Cardiac muscle cell (in vitro differentiated cells and primary cell): ENCODE measurements at places on chromosomes 2 and 18. TPM values are rescaled to one million over a fixed set of nuclear protein-coding genes. Genes with fewer than 3 reads are reported as not detected.

GRCh38 chr2:176189681-176190641, 1.5 kb downstream of the HOXD1 start:
- DNase-seq, result no peak
- H3K4me3 ChIP-seq, result peak overlapping the region; percentile 6
- no peaks in the 10 kb centered on the region for H3K36me3 ChIP-seq
- H3K27ac ChIP-seq, result no peak overlapping the region
- H3K27me3 ChIP-seq, result peaks cover 100% of the 10 kb centered on the region

GRCh38 chr2:219285894-219286425, 6.8 kb downstream of the DNAJB2 start:
- no peak overlapping the region for H3K4me3 ChIP-seq
- peaks cover 16% of the 10 kb centered on the region for H3K36me3 ChIP-seq

DNA sequence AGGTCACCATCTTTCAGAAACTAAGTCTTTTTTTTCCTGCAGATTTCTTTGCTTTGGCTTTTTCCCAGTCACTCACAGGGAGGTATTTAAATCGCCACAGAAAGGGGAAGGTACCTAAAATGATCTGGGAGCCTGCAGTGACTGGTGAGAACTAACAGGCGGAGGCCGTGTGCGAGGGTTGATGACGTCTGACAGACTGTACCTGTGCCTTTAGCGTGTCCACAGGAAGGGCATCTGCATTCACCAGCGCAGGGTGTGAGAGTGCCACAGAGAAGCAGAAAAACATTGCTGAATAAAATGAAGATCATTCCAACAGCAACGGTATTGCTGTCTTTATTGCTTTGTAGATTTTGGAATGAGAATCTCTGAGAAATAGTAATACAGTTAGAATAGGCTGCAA, 5.7 kb downstream of the CTDP1 start:
- peaks cover 9% of the 10 kb centered on the region for H3K4me1 ChIP-seq
- H3K36me3 ChIP-seq, result no peaks in the 10 kb centered on the region
- no peak overlapping the region for H3K4me3 ChIP-seq
- H3K27me3 ChIP-seq, result no peaks in the 10 kb centered on the region
- H3K27ac ChIP-seq, result no peak overlapping the region

- H3K27ac ChIP-seq, result no peak overlapping the region
- H3K36me3 ChIP-seq, result no peaks in the 10 kb centered on the region
- no peak overlapping the region for H3K4me3 ChIP-seq
- H3K4me1 ChIP-seq, result no peaks in the 10 kb centered on the region
- no peaks in the 10 kb centered on the region for H3K27me3 ChIP-seq
- DNase-seq, result no peak
Observed at GRCh38 chr2:67776276-67776675, 286.5 kb downstream of the C1D start.

GRCh38 chr2:8073916-8074315, 607.9 kb upstream of the ID2 start:
- no peaks in the 10 kb centered on the region for H3K36me3 ChIP-seq
- no peak overlapping the region for H3K27ac ChIP-seq
- no peak overlapping the region for H3K4me3 ChIP-seq
- no peak for DNase-seq
- no peaks in the 10 kb centered on the region for H3K4me1 ChIP-seq

IL1R2 gene
- not detected in 2 replicates for total RNA-seq

LCT gene
- total RNA-seq, result 0.03 TPM in 1 of 2 replicates, not detected in the other

ABCG5 gene
- total RNA-seq, result 0.18 TPM in 1 of 2 replicates, not detected in the other

SPP2 gene
- total RNA-seq, result not detected in 2 replicates

SERPINB7 gene
- total RNA-seq, result not detected in 2 replicates

STAM2 gene
- 11.6 and 21.0 TPM in 2 replicates for total RNA-seq
